ENCODE measurements at places on chromosomes 16 and 17. TPM values are rescaled to one million over a fixed set of nuclear protein-coding genes. Genes with fewer than 3 reads are reported as not detected.

The PLEKHM1 gene
- 4.7 TPM for total RNA-seq

The HBZ gene
- total RNA-seq, result not detected

The METTL2A gene
- total RNA-seq, result 28.9 TPM

The C16orf74 gene
- total RNA-seq, result 5.0 TPM

The IGFALS gene
- not detected for total RNA-seq

The AANAT gene
- total RNA-seq, result not detected

The TMIGD1 gene
- not detected for total RNA-seq

The PRSS36 gene
- 0.18 TPM for total RNA-seq

The CDH5 gene
- total RNA-seq, result not detected

The PDIA2 gene
- total RNA-seq, result not detected

The ARHGAP44 gene
- total RNA-seq, result 1.1 TPM

The APOBR gene
- not detected for total RNA-seq

The NPIPA1 gene
- total RNA-seq, result 8.1 TPM

The NUFIP2 gene
- total RNA-seq, result 38.9 TPM

The CA5A gene
- not detected for total RNA-seq

The AARS1 gene
- total RNA-seq, result 125 TPM

The LGALS9B gene
- total RNA-seq, result not detected

The NAGS gene
- 0.28 TPM for total RNA-seq

- DNase-seq, result no peak
Measured at GRCh38 chr16:1014771-1015495, 33.4 kb downstream of the SOX8 start.

DNA sequence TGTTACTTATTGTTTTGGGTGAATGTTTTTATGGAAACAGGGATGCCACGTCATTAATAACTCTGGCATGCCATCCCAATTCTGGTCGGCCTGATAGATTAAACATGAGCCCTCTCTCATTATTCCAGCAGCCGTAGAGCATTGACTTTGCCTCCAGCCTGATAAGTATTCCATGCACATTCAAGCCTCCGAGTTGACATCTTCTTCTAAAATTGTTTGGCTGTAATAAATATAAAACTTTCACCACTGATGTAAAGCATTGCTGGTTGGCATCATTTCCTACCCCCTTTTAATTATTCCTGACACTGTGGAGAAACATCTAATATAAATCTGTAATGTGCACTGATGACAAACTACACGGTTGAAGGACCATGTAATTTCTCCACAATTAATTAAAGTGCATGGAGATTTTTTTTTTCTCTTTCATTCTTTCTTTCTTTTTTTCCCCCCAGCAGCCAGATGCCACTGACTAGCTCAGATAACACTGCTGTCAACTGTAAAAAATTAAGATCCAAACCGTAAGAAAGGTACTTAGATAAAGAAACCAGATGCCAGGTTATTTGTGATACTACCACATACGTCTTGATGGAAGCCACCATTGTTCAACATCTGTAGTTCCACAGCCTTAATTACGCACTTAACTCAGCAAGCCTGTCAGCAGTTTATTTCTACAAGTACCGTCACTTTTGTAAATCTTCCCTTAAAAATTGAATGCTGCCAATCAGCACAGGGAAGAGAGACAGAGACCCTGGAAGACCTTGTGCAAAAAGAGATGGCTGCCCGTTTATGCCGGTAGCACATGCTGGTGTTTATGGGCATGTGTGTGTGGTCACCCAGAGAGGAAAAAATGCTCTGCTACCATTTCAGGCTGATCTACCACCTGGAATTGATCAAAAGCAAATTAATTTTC lies 237.7 kb downstream of the IRX3 start:
- no peak for DNase-seq

GRCh38 chr16:85821390-85822135 lies 22.1 kb downstream of the COX4I1 start:
- DNase-seq, result peak; percentile 76

- DNase-seq, result no peak
Measured at GRCh38 chr17:81148986-81149533, 16.2 kb upstream of the PVALEF start.

DNA sequence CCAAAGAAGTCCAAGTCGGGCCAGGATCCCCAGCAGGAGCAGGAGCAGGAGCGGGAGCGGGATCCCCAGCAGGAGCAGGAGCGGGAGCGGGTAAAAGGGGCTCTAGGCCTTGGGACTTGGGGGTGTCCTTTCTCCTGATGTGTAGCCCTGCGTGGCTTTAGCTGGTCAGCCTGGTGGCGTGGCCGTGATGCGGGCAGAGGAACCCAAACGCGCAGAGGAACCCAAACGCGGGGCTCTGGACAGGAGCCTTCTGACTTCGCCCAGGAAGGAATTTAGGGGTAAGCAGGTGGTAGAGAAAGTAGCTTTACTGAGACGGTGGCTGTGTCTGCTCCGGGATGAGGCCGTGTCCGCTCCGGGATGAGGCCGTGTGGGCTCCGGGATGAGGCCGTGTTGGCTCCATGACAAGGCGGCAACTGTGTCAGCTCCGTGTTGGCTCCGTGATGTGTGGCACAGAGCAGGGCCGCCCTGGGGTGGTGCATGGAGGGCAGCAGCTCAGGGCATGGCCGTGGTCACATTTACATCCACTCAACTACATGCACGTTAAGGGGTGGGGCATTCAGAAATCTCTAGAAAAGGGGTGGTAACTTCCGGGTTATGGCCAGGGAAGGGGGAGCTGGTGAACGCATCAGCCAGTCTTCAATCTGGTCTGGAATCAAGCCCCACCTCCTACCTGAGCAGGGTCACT lies 19.5 kb downstream of the ASPSCR1 start:
- DNase-seq, result no peak

- peak; percentile 74 for DNase-seq
Measured at GRCh38 chr17:62627904-62628633, 599 bp downstream of the MRC2 start.

DNA sequence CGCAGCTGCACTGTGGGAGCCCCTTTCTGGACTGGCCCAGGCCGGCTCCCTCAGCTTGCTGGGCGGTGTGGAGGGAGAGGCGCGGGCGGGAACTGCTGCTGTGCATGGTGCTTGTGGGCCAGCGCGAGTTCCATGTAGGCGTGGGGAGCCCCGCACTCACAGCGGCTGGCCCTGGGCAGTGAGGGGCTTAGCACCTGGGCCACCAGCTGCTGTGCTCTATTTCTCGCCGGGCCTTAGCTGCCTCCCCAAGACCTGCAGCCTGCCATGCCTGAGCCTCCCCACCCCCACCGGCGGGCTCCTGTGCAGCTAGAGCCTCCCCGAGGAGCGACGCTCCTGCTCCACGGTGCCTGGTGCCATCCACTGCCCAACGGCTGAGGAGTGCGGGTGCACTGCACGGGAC lies 1.7 kb downstream of the MTHFSD start:
- no peak for DNase-seq

- no peak for DNase-seq
Measured at GRCh38 chr17:156094-156621, 18.8 kb downstream of the SCGB1C2 start.

GRCh38 chr17:78112518-78113471 lies 15.8 kb downstream of the TMC6 start:
- peak; percentile 13 for DNase-seq

- DNase-seq, result no peak
Measured at GRCh38 chr16:88628512-88628974, 9.8 kb upstream of the IL17C start.

DNA sequence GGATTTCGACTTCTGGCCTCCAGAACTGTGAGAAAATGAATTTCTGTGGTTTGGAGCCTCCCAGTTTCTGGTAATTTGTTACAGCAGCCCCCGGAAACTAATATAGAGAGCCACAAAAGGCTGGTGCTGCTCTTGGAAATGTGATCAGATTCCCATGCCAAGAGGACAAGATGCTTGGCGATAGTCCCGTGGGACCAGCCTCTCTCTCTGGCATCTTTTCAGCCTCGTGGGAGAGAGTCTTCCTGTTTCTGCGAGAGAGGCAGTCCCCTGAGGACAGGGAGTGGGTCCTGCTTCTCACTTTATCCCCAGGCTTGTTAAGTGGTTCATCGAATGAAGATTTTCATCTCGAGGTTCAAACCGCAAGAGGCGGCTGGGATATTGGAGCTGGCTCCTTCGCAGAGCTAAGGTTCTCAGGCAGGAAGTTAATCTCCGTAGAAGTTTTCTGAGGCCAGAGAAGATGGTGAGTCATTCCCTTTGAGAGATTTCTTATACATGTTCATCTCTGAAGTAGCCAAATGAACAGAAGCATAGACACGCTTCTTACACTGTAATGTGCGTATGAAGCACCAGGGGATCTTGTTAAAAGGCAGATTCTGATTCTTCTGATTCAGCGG lies 211.6 kb upstream of the SDK2 start:
- no peak for DNase-seq

- DNase-seq, result no peak
Measured at GRCh38 chr17:55521186-55521585, 9.9 kb upstream of the SMIM36 start.

DNA sequence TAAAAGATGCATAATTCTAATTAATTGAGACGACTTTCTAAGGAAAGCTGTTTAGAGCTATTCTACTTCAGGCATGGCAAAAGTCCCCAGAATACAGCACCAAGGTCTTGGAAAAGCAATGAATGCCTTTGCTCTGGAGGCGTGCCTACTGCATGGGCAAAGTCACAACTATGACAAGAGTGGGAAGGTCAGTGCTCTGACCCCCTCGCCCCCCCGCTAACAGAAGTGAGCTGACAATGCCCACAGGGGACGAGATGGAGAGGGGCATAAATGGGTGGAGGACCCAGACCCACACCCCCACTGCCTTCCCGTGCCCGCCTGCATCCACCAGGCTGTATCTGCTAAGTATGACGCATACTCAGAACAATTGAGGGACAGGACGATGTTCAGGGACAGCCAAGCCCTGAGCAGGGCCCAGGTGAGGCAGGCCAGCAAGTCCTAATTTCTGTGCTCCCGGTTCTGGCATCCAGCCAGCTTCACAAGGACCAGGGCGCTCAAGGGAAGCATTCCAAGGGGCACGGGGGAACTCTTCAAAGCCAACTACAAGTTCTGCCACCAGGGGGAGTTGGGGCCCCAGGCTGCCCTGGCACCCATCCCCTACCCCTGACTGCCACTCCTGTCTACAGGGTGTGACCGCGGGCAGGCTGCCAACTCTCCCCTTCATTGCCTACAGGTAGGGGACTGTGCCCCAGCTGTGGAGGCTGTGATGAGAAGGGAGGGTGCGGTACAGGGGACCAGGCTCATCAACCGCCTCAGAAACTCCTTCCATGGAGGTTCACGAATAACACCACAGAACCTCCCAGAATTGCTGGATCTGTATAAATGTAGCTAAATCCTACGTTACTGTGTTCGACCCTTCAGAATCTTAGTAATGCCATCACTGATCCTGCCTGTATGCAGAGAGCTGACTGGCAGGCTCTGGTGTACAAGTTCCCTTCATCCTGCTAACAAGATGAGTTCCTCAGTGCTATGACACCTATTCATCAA lies 20.8 kb downstream of the NPRL3 start:
- peak; percentile 20 for DNase-seq

DNA sequence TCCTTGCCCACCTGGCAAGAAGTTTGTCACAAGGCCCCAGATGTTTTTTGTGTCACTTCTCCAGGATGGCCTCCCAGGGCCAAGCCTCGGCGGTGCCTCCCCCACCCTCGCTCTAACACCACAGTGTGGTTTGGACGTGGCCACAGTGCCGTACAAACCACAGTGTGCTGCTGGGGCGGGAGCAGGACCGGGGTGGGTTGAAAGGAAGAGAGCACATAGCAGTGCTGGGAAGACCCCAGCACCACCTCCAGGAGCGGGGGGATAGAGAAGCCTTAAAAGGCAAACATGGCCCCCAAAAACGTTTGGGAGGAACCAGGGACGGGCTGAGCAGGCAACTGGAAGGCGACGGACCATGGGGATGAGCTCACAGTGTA lies 5.0 kb upstream of the BCL6B start:
- no peak for DNase-seq

DNA sequence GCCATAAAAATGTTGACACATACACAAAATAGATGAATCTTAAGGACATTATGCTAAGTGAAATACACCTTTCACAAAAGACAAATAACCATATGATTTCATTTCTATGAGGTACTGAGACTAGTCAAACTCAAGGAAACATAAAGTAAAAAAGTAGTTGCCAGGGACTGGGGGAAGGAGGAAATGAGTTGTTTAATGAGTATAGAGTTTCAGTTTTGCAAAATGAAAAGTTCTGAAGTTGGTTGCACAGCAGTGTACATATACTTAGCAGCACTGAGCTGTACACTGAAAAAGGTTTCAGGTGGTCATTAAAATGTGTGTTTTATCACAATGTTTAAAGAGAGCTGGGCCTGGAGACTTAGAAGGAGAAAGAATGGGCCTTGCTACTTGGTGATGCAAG lies 4.7 kb upstream of the SLC13A2 start:
- DNase-seq, result no peak

DNA sequence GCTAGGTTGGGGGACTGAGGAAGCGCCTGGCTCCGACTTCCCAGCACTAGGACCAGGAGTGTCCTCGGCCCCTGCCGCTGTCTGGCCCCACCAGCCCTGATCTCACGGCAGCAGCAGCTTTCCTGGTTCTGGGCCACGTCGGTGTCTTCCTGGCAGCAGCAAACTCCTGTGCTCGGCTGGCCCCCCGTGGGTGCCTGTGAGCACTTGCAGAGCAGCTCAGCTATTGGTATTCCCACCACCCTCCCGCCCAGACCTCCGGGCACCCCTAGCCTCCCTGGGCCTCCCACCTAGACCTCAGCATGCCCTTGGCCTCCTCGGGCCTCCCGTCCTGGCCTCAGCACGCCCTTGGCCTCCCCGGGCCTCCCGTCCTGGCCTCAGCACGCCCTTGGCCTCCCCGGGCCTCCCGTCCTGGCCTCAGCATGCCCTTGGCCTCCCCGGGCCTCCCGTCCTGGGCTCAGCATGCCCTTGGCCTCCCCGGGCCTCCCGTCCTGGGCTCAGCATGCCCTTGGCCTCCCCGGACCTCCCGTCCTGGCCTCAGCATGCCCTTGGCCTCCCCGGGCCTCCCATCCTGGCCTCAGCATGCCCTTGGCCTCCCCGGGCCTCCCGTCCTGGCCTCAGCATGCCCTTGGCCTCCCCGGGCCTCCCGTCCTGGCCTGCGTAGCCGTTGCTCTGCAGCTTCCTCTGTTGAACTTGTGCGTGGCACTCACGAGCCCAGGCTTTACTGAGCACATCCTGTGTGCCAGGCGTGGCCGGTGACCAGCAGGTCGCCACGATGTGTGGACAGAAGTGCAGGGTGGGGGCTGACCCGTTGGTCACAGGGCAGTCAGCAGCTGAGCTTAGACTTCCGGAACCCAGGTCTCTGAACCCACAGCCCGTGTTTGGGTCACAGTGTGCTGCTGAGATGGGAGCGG lies 51.8 kb upstream of the ACSF3 start:
- no peak for DNase-seq

GRCh38 chr16:82544378-82545160 lies 82.2 kb upstream of the CDH13 start:
- DNase-seq, result no peak

GRCh38 chr16:87323727-87324410 lies 6.7 kb upstream of the C16orf95 start:
- DNase-seq, result no peak

DNA sequence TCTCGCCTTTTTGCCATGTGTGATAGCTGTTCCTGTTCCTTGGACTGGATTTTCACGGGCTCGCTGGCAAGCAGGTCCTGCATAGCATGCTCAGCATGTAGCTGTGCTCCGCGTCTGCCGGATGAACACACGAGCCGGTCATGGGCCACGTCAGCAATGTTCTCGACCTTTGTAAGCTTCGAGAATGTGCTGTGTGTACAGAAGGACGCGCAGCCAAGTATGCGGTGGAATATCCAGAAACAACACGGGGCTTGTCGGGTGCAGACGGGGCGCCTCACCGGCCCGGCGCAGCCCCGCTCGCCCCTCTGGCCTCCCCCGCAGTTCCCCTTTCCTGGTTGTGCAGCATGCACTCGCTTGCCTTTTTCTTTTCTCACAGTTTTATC lies 42.2 kb downstream of the RPTOR start:
- peak; percentile 90 for DNase-seq

GRCh38 chr16:47966325-47966724 lies 189.5 kb downstream of the ABCC12 start:
- DNase-seq, result no peak

GRCh38 chr16:17359788-17360390 lies 110.9 kb downstream of the XYLT1 start:
- peak; percentile 70 for DNase-seq

Data from IMR-90 (cell line).